ENCODE measurements at places on chromosomes 11 and 22.

DNA sequence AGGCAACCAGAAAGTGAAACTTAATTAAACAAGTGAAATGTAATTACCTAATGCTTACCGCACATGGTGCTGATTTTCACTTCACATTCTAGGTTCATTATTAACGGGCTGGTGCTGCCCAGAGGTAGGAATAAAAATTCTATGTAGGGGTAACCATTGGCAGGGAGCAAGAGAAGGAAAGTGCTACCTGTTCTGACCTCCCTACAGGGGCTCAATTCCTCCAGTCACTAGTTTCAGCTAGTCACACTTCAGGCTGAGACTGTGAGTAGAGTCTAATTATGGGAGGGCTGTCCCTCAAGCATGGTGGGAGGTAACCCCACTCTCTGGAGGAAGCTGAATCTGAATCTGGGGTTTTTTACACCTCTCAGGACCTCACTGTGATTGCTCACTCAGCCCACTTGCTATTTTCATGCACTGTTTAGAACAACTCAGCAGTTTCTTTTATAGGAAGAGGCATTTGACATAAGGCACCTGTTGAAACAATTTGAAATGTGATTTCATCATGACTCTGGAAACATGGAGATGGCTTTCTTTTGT, 75.4 kb downstream of the MAML2 start:
- no peak for DNase-seq

- DNase-seq: no peak
These were observed 220.2 kb downstream of the CTTN start for GRCh38 chr11:70618431-70619101.

- no peak for DNase-seq
These were observed 18.3 kb upstream of the MICAL3 start for GRCh38 chr22:18042685-18043084.

DNA sequence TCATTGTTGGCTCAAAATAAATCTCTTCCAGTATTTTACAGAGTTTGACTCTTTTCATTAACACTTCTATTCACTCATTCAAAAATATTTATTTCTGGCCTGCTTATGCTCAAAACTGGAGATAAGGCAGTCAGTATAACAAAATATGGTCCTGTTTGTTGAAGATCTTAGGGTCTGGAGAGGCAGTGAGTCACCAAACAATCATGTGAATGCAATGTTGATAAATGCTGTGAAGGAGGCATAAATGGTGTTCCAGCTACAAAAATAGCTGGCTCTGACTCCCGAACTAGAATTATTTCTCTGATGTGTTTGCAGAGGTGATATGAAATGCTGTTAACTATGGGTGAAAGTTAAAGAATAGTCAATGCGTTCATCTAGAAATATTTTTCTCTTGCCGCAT, 390.6 kb downstream of the AASDHPPT start:
- no peak for DNase-seq

DNA sequence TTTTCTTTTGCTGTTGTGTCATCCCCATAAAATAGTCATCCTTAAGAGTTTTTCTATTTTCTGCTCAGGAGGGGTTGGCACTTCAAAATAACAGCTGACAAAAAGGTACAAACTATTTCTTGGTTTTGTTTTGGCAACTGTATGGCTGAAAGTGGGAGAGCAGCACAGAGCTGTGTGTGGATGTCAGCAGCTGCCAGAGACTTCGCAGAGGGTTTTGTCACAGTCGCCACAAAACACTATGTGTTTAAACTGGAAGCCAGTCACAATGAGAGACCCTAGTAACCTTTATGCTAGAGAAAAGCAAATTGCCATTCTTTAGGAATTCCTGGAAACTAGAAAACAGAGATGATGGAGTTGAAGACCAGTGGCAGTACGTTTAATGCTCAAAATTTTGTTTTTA, 189.6 kb upstream of the CCDC90B start:
- no peak for DNase-seq

DNA sequence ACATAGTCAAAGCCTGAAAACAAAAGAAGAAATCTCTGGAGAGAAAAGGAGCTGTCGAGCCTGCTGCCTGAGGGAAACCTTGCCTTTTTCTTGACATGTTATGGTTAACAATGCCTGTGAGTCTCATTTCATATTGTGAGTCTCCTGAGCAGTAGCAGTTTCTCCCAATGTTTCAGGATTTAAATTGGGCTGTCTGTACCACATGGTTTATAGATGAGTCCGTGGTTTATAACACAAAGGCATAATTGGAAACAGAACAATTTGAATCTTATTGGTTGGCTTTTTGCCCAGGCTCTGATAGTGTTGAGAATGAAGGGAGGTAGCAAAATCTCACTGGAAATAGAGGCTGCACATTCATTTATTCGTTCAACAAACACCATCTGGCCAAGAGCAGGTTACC, 540.9 kb downstream of the RAB38 start:
- no peak for DNase-seq

DNA sequence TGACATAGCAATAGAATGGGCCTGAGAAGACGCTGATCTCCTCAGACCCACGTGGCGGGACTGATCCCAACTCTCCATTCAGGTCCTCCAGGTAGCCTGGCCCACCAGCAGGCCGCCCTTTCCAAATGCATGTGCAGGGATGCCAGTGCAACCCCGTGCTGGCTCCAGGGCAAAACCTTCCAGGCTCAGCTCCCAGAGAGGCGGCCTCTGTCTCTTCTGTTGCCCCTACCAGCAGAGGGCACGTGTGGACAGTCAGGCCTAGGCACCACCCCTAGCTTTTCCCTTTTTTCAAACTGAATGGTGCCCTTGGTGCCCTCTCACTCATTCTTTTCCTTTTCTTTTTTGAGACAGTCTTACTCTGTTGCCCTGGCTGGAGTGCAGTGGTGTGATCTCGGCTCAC, 121.7 kb downstream of the OSBP2 start:
- DNase-seq: no peak

DNA sequence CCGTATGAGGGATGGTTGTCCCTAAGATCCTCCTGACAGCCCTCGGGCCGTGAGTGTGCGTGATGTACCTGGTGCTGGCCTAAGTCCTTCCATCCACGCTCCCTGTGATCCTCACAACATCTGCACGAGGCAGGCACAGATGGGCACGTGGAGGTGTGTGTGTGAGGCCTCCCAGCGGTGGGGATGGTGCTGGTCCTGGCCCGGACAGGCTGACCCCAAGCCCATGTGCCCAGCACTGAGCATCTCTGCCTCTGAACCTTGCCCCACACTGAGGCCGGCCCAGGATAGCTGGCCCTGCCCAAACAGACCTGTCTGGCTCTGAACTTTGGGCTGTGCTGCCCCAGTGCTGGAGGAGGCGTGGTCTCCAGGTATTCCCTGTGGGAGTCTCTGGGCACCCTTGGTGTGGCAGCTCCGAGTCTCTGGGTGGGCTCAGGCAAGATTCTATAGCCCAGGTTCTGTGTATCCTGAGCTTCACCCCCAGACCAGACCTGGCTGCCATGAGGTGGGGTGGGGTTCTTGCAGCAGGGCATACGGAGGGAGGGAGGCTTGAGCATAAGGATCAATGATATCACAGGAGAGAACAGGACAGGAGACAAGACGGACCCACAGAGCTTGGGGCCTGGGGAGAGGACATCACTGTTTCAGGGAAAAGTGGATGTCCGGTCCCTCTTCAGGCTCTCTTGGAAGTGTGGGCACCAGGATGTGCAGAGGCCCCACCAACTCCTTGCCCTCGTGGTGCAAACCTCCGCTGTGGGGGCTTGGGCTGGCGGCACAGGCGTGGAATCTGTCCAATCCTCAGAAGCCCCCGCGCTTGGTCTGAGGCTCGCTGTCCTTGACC, 881.8 kb downstream of the BRD1 start:
- DNase-seq: no peak

- no peak for DNase-seq
These were observed 380.1 kb downstream of the LARGE1 start for GRCh38 chr22:33539902-33540751.

DNA sequence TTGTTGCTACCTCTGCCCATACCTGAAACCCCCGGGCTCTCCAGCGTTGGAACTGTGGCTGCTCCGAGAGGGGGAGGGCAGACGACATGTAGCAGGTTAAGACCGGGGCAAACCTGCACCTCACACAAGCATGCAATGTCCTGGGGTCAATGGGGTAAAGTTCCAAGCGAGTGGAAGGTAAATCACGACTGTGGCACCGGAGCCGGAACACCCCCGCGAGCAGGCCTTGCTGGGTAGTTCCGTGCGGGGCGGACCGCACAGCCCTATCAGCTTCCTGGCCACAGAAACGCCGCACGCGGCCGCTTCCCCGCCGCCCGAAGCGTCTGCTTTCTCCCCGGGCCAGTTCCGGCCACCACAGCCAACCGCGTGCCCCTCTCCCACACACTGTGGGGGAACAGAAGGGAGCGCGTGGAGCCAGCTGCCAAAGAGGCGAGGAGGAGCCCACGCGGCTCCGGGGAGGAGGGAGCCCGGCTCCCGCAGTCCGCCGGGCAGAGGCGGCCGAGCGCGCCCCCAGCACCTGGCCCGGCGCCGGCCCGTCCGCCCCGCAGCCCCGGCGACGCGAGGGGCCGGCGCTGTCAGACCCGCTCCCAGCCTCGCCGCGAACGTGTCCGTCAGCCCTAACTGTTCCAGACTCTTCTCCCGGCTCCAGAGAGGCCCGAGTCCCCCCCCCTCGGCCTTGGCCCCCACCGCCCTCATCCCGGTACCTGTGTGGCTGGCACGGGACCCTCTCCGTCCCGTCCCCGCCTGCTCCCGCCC, 1.6 kb downstream of the SPTBN2 start:
- no peak for DNase-seq

DNA sequence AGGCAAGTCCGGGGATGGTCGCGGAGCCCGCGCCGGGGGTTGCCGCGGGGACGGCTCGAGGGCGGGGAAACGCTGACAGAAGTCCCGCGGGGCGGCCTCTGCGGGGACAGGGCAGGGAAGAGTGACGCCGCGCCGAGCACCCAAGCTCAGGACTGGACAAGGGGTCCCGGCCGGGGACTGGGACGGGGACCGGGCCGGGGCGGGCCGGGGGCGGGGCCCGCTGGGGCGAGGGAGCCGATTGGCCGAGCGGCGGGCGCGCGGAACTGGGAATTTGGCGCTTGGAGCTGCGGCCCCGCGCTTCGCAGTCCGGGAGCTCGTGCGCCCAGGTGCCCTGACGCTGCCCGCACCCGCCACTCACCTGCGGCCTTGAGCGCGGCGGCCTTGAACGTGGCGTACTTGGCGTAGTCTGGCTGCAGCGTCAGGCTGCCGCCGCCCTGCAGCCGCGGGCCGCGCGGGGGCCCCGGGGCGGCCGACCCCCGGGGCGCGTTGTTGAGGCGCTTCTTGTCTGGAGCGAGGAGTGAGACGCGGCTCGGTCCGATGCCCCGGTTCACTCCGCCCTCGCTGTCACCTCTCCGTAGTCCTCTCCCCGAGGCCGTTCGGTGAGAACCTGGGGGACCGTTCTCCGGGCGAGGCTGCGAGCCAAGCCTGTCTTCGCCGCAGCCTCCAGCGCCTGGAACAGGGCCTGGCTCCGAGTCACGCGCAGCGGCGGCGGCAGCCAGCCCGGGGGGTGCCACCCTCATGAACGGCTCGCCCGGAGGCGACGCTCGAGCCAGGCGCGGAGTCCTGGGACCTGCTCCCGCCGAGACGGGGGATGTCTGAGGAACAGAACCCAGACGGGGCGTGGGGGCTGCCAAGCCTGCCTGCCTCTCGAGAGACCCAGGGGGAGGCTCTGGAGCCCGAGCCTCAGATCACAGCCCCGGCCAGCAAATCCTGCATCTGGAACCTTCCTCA, 4.5 kb downstream of the SHISA8 start:
- no peak for DNase-seq
